ENCODE measurements at places on chromosomes 11 and 22.

DNA sequence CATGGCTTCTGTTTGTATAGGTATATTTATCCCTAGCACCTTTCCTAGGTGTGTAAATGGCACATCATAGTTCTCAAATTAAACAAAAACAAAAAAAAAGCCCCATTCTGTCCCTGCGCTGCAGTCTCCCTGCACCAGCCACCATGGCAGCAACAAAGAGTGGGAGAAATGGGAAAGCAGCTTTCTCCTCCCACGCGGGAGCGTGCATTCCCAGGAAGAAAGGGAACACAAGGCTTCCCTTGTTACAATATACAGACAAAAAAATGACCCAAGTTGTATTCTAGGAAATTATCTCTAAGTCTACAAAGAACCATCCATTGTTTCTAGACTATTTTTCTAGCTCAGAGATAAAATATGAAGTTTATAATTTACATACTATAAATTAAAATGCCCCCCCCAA lies 16.1 kb upstream of the TMPRSS5 start:
- DNase-seq, result no peak

DNA sequence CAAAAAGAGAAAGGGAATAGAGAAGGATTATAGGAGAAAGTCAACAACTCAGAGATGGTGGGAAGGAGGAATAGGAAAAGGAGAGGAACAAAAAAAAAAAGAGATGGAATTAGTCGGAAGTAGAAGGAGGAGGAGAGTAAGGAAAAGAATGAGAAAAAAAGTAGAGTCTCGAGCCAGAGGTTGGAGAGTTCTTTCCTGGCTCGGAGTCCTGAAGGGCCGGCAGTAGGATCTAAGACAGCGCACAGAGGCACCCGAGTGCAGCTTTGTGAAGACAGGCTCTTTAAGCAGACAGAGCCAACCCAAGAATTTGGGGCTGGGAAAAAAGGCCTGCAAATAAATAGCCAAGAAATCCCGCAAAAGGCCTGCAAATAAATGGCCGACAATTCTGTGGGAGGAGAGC lies 170.4 kb upstream of the CCDC90B start:
- DNase-seq, result no peak

DNA sequence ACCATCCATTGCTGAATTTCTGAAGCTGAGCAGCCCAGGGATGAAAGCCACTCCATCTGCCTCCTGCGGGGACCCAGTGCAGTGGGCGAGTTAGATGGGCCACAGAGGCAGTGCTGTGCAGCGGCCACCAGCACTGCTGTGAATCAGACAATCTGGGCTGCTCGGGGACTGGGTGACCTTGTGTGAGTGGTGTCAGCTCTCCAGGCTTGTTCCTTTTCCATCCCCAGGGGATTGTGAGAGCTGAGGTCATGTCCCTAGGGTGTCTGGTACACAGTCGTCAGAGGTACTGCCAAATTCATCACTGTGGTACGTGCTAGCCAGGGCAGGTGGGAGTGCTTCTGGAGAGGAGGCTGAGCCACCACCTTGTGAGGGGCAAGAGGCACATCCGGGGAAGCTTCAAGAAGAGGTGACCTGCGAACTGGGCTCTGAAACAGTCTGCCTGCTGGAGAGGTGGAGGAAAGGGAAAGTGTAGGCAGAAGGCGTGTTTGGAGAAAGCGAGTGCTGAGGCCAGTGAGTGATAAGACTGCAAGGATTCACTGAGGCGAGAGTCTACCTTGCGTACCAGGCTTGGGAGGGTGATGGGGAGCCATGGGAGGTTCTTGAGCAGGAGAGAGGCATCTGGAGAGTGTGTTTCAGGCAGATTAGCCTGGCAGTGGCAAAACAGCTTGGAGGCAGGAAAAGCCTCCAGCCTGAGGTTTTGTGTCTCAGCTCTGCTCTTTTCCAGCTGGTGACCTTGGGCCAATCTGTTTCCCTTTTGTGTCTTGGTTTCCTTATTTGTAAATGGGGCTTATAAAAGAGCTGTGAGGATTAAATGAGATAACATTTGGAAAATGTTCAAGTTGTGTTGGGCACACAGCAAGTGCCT lies 22.7 kb downstream of the CACNA1I start:
- no peak for DNase-seq

GRCh38 chr11:19253153-19253745 lies 12.5 kb upstream of the E2F8 start:
- DNase-seq, result no peak

DNA sequence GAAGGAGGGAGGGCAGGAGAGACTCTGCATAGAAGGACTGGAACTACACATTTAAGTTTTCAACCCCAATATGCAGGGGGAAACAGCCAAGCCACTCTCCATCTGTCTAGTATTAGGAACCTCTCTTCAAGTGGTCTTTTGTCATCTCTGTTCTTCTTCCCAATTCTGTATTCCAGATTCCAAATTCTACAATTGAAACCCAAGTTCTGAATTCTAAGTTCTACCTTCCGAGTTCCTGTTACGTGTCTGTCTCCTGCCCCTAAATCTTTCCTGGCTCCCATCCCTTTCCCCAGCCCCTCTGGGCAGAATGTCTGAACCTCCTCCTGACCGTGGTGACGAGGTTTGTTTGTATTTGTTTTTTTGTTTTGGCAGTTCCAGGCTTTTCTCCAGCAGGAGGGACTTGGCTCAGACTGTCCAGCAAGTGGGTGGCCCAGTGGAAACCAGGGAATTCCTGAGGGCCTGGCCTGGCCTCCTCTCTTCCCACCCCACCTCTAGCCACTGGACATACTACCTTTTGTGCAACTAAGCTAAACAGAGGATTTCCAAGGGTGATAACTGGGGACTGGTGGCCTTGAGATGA lies 1.6 kb upstream of the THOC5 start:
- DNase-seq, result no peak

DNA sequence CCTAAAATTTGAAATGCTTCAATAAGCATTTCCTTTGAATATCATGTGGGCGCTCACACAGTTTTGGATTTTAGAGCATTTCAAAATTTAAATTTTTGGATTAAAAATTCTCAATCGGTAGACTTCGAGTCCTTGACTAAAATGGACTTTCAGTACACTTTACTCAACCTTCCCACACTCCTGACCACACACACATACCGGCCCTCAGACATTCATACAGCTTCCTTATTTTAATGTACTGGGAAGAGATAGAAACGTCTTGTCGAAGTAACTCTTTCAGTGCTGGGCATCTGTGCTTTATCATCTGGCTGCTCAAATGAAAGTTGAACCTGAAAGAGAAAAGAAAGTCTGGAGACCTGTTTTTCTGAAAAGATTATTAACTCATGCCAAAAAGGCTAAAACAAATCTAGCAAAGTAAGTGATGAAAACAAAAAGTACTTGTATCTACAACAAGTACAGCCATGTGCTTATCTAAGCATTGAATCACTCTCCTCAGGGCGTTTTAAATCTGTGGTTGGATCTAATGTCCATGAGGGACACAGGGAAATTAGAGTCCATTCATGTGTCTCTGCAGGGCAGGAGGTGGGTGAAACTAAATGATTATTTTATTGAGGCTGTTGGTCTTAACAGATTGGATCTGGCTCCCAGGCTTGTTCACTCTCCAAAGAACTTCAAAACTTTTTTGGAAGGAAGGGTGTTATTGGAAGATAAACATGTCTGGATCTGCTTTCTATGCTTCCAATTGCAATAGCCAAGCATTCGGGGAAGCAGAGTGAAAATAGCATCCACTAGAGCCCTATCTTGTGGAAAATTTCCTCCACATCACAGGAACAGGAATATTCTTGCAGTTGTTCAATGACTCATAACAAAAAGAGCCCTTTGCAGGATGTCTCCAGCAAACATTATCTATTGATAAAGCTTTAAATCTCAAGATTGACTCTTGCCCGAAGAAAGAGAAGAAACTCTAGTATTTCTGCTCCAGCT lies 47.0 kb downstream of the CARD18 start:
- DNase-seq, result no peak

- DNase-seq, result no peak
Measured at GRCh38 chr11:42972741-42973140, 339.1 kb upstream of the API5 start.

All from stimulated activated CD8-positive, alpha-beta memory T cell treated with anti-CD3 and anti-CD28 coated beads, Interleukin-7, amount 100 ng/mL, for 1 hour (primary cell).